ENCODE measurements at places on chromosomes 5 and 9.

GRCh38 chr5:180334751-180335613 is 18.2 kb downstream of the GFPT2 start:
- H3K27ac ChIP-seq = no peak overlapping the region
- DNase-seq = no peak
- H3K4me3 ChIP-seq = no peak overlapping the region
- no peaks in the 10 kb centered on the region for H3K4me1 ChIP-seq

DNA sequence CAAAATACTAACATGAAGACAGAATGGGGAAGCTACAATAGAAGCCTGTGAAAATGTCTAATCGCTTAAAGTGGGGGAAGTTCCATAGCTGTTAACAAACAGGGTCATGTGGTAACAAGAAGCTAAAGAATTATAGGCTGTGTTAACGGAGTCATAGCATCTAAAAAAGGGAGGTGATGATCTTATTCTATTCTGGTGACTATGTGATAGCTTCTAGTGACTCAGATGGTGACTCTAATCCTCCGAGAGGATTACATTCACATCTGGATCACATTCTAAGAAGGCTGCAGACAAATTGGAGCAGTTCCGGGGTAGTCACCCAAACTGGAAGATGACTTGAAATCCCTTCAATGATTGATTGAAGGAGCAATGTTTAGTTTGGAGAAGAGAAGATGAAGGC is 142.1 kb downstream of the LIFR start:
- H3K27me3 ChIP-seq = no peaks in the 10 kb centered on the region
- no peaks in the 10 kb centered on the region for H3K4me1 ChIP-seq
- no peak for DNase-seq
- no peaks in the 10 kb centered on the region for H3K36me3 ChIP-seq
- H3K4me3 ChIP-seq = no peak overlapping the region

DNA sequence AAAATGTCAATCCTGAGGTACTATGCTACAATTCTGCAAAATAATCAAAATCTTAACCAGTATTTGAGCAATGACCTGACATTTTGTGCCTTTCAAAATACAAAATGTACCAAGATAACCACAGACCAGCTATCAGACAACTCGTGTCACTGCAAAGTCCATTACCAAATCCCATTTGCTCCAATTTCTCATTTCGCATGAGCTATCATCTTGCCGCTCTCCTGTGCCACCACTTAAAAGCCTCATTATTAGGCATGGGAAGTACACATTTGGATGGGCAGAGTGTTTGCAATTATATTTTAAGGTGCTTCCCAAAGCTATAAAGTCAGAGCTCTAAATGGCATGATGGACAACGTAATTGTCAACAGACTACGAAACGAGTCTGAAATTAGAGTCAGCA is 205.2 kb downstream of the AGTPBP1 start:
- no peak for DNase-seq
- no peaks in the 10 kb centered on the region for H3K36me3 ChIP-seq
- no peak overlapping the region for H3K4me3 ChIP-seq
- H3K4me1 ChIP-seq = peaks cover 23% of the 10 kb centered on the region
- H3K27ac ChIP-seq = peak overlapping the region; percentile 38
- no peaks in the 10 kb centered on the region for H3K27me3 ChIP-seq

DNA sequence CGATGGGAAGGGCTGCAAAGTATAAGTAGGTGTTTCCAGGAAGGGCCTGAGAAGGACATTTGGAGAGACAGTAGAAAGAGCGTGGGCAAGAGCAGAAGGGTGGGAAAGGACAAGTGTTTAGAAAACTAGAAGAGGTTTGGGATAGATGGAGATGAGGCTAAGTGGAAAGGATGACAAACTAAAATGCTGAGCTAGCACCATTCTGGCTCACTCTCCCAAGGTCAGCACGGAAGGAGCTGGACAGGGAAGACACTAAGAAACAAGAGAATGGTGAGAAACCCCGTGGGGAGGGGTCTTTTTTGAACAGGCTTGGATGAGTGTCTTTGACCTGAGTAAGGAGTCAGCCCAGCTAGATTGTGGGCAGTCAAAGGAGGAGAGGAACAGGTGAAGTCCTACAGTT is 286.0 kb downstream of the CDK5RAP2 start:
- H3K27me3 ChIP-seq = no peaks in the 10 kb centered on the region
- H3K27ac ChIP-seq = no peak overlapping the region
- no peak for DNase-seq
- no peak overlapping the region for H3K4me3 ChIP-seq
- H3K36me3 ChIP-seq = no peaks in the 10 kb centered on the region

DNA sequence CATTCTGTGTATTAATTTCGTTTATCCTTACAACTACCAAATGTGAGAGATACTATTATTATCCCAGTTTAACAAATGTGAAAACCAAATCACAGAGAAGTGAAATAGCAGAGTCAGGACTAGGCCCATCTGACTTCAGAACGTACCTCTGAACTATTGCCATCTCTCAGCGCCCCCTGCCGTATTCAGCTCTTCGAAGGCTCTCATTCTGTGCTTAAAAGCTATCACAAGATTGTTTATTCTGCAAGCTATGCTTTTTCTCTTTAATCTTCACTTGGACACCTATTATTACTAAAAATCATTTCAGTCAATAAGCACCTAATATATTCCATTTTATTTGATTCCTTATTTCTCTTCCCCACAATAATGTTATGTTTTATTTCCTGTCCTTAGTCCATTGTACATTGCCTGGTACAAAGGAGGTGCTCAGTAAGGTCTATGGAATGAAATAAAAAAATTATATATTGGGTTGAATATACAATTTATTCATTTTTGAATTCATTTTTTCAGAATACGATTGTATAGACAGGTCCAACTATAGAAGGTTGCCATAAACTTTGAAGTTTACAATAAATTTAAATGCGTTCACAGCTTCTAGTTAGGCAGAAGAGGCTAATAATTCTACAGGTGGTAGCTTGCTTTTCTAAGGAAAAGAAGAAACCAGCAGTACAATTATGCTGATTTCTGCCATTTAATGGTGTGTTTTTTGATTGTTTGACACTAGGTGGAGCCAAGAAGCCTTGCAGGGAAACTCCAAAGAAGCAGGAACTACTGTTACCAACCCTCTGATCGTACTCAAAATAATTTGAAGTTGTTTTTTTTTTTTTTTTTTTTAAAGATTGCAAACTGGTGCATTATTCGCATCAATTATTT is 202.2 kb upstream of the DMRTA1 start:
- H3K4me3 ChIP-seq = no peak overlapping the region
- DNase-seq = no peak
- H3K27me3 ChIP-seq = no peaks in the 10 kb centered on the region
- no peaks in the 10 kb centered on the region for H3K36me3 ChIP-seq

- no peaks in the 10 kb centered on the region for H3K4me1 ChIP-seq
- H3K27me3 ChIP-seq = no peaks in the 10 kb centered on the region
- no peaks in the 10 kb centered on the region for H3K36me3 ChIP-seq
- H3K4me3 ChIP-seq = no peak overlapping the region
- DNase-seq = no peak
These were observed 180.0 kb upstream of the PTGER4 start for GRCh38 chr5:40499518-40500273.

GRCh38 chr9:130892477-130893304 is 3.9 kb downstream of the QRFP start:
- H3K4me1 ChIP-seq = no peaks in the 10 kb centered on the region
- H3K27ac ChIP-seq = no peak overlapping the region
- H3K27me3 ChIP-seq = no peaks in the 10 kb centered on the region
- no peak overlapping the region for H3K4me3 ChIP-seq

- no peak overlapping the region for H3K4me3 ChIP-seq
- H3K36me3 ChIP-seq = no peaks in the 10 kb centered on the region
- DNase-seq = no peak
- H3K27ac ChIP-seq = no peak overlapping the region
- no peaks in the 10 kb centered on the region for H3K27me3 ChIP-seq
- no peaks in the 10 kb centered on the region for H3K4me1 ChIP-seq
These were observed 145.4 kb downstream of the GADD45G start for GRCh38 chr9:89750117-89750791.
